ENCODE measurements at places on chromosomes 16 and 17. TPM values are rescaled to one million over a fixed set of nuclear protein-coding genes. Genes with fewer than 3 reads are reported as not detected.

Gene LRRC45
- 15.1 TPM for total RNA-seq

Gene LGALS9B
- not detected for total RNA-seq

Gene CEP295NL
- total RNA-seq, result 1.5 TPM

Gene ABCA10
- total RNA-seq, result 0.88 TPM

Gene MEOX1
- 0.05 TPM for total RNA-seq

Gene MMP15
- 24.2 TPM for total RNA-seq

Gene NAE1
- 48.8 TPM for total RNA-seq

Gene KRT28
- total RNA-seq, result not detected

Gene KRTAP4-3
- not detected for total RNA-seq

Gene CRHR1
- not detected for total RNA-seq

Gene HSF4
- total RNA-seq, result 2.0 TPM

Gene TEX14
- total RNA-seq, result 0.05 TPM

Gene ZSCAN10
- total RNA-seq, result not detected

Gene GRB7
- 0.28 TPM for total RNA-seq

Gene CTRB1
- total RNA-seq, result not detected

Gene GJD3
- total RNA-seq, result 4.3 TPM

Gene EVPLL
- not detected for total RNA-seq

Gene PMFBP1
- total RNA-seq, result not detected

Gene RILP
- 12.0 TPM for total RNA-seq

Gene RNF43
- total RNA-seq, result not detected

Gene TRIM72
- total RNA-seq, result not detected

Gene ZDHHC1
- total RNA-seq, result 3.7 TPM

Gene INPP5K
- 88.0 TPM for total RNA-seq

Gene HSD17B2
- 181 TPM for total RNA-seq

Gene KCNH4
- under 0.01 TPM for total RNA-seq

Gene GALR2
- total RNA-seq, result 0.19 TPM

Gene CDH8
- total RNA-seq, result not detected

Gene ZNF469
- total RNA-seq, result 1.0 TPM

Gene MRTFB
- total RNA-seq, result 20.8 TPM

Gene KRT24
- total RNA-seq, result not detected

Gene HIGD1B
- not detected for total RNA-seq

Gene UBTF
- total RNA-seq, result 59.2 TPM

Gene RASL10B
- total RNA-seq, result 0.09 TPM

Gene MRPL45
- 37.8 TPM for total RNA-seq

Gene KCNH6
- 0.05 TPM for total RNA-seq

Gene TP53TG3C
- total RNA-seq, result not detected

Gene SPATA32
- 0.05 TPM for total RNA-seq

Gene NPIPB13
- total RNA-seq, result 4.3 TPM

Gene TOM1L1
- 0.70 TPM for total RNA-seq

Gene LRRC37B
- total RNA-seq, result 17.0 TPM

Gene ITGB4
- total RNA-seq, result 125 TPM

Gene HOXB7
- total RNA-seq, result 11.4 TPM

Gene CCL8
- 0.05 TPM for total RNA-seq

Gene EXOC3L1
- 45.8 TPM for total RNA-seq
